ENCODE measurements at places on chromosomes 12 and 14.

DNA sequence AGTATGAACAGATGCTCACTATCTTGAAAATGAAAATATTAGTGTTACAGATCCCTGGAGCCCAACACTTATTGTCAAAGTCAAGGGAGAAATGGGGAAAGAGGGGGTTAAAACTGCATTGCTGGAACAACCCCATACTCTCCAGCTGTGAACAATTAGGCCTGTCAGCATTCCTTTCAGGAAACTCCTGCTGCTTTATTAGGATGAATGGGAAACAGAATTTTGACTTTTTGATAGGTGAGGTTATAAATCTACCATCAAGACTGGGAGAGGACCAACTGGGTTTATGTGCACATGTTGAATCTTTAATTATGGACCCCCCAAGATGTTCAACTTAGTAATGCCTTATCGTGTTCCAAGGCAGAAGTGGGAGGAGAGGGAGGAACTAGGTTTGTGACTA is 85.0 kb downstream of the TMTC1 start:
- no peak for DNase-seq

GRCh38 chr14:93029911-93030508 is 85.7 kb downstream of the ITPK1 start:
- DNase-seq, result no peak

DNA sequence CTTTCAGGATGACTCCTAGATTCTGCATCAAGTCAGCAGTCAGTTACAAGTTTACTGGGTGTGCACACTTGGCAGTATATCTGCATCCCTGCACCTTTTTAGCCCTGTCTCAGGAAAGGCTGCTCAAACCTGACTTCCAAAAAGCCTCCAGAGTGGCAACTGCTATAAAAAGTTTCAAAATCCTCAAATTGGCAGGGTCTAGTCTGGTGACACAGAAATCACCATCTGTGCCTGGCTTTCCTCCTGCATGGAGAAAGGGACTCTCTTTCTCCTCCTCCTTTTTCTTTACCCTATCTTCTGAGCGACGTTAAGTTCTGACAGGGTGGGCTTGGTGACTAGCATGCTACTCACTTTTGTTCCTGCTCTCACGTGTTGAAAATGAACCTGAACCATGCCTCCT is 679.5 kb downstream of the C12orf50 start:
- DNase-seq, result no peak

DNA sequence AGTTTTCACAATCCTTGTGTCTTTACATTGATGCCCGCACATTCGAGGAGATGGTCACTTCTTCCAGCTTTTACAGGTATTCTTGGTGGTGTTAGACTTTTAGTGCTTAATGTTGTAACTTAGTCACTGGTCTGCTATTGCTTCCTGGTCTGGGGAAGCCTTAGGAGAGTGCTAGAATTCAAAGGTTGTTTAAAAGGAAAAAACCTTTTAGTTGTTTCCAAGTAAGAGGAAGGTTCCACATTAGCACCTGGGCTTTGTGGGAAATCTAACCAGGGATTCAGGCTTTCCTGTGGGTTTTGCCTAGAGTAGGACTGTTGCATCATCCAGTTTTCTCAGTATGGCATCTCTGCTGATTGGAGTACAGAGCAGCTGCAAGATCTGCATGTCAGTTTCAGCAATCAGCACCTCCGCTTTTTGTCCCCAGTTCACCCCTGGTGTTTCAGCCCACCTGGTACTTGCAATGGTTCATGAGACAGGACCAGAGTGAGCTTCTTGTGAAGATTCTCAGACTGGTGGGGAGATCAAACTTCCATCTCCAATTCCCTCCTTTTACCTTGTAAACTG is 44.0 kb upstream of the PLBD1 start:
- no peak for DNase-seq

DNA sequence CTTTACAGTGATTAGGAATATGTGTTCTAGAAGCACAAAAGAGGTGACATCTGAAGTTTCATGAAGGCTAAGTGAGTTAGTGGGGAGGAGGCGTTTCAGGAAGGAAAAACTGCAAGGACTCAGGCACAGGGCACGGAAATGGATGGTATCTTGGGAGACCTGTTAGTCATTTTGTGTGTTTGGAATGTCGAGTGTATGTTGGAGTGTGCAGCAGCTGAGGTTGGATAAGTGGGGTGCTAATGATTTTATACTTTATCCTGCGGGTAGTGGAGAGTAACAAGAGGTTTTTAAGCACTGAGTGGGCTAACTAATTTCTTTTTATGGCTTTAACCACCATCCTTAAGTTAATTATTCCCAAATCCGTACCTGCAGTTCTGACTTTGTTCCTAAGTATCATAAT is 571.5 kb upstream of the FBXO33 start:
- DNase-seq, result no peak

- no peak for DNase-seq
Measured at GRCh38 chr14:94770251-94770749, 387 bp upstream of the GSC start.

GRCh38 chr12:90954921-90955320 is at the start of gene CCER1:
Gene CCER1 (minus strand): TSS chr12:90955176. CDS start chr12:90954742, 434 bp downstream.
- no peak for DNase-seq

DNA sequence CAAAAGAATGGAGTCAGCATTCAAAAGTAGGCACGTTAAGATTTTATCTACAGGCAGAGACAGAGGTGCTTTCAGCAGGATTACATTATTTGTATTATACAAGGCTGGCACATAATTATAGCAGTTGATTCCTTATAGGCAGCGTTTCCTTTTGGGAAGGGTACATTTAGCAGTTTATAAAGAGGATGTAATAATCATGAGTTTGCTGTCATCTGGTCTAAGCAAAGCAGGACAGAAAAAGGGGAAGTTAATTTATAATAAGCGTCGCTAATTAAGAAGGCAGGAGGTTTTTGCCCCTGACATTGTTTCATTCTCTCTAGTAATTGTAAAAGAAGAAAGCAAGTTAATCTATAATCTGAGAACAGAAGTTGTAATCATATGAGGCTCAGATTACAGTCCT is 259.9 kb upstream of the MDGA2 start:
- DNase-seq, result no peak

GRCh38 chr12:131116468-131117117 is 162.9 kb downstream of the ADGRD1 start:
- DNase-seq, result peak; percentile 46

GRCh38 chr12:64893961-64894360 is 69.5 kb downstream of the TBC1D30 start:
- no peak for DNase-seq

DNA sequence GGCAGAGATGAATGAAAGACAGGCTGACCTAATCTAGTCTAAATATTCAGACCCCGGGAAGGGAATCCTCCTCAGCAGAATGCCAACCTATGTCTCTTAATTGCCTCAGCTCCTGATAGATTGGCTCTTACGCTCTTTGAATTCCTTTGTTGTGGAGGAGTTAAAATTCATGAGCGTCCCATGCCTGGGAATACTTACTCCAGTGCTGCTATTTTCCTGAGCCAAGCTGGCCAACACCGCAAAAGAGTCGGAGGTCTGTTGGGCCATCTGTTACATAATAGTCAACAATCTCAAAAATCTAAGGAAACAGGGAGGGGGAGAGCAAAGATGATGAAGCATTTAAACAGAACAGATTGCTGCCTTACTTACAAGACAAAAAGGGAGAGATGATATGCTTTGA is 182.8 kb downstream of the ASCL1 start:
- DNase-seq, result no peak

DNA sequence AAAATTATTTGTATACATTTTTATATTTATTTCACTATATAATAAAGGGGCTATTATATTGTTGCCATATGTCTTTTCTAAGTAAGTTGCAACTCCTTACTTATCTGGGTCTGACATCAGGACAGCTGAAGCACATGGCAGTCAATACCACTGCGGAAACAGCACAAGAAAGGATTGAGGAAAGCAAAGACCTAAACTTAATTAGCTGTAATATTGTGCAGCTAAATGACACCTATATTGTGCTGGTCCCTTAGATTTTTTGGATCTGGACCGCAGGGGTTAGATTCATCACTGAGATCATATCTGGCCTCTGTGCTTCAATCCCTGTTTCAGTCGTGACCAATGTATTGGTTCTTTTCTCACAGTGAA is 359.6 kb upstream of the DIO2 start:
- DNase-seq, result no peak

GRCh38 chr14:78088916-78089315 is 81.3 kb upstream of the NRXN3 start:
- peak; percentile 8 for DNase-seq

DNA sequence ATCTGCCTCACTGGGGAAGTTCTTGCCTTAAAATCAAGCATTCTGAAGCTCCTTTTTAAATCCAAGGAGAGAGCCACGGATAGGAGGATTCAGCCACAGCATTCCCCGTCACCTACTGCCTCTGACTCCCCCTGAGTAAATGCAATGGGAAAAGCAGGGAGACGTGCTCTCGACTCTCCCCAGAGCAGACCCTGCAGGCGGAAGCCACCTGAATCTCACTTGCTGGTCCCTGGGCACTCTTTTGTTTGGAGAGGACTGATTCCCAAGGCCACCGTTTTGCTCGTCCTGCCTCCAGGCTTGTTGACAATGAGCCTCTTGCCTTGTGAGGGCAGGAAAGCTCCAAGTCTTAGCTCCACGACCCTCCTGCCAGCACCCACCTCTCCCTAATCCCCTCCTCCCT is 204.5 kb downstream of the SLC15A4 start:
- DNase-seq, result no peak

DNA sequence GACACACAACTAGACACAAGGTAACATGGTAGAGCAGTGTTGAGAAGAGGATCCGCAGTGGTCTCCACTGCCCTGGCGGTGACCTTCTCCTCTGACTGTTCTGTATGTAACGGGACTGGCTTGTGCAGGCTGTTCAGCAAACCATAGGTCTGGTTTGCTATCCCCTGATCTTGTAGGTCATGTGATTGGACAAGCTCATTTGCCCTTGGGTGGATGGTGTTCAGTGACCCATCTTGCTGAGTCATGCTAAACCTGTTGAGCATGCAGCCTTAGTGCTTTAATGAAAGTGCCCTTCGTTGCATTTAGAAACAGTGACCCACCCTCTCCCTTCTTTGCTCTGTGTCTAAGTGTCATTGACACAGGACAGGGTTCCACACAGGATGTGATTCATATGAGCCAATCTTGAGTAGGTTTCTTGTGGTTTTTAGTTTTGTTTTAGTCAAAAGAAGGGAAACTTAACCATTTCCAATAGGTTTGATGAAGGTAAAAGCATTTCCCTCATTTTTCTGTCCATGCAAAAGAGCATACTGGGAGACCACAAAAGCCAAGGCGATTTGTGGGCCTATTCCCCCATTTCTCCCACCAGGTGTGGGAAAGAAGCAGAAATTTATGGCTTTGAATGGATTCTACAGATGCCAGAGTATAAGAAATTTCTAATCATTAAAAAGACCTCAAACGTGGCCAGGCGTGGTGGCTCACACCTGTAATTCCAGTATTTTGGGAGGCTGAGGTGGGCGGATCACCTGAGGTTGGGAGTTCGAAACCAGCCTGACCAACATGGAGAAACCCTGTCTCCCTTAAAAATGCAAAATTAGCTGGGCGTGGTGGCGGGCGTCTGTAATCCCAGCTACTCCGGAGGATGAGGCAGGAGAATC is 32.6 kb upstream of the HIF1A start:
- peak; percentile 82 for DNase-seq

GRCh38 chr12:56333197-56333678 is 562 bp downstream of the PAN2 start:
- no peak for DNase-seq

GRCh38 chr14:82113710-82114109 is 580.1 kb upstream of the SEL1L start:
- DNase-seq, result no peak

GRCh38 chr12:123232472-123232806 is 502 bp downstream of the MPHOSPH9 start:
- DNase-seq, result no peak

DNA sequence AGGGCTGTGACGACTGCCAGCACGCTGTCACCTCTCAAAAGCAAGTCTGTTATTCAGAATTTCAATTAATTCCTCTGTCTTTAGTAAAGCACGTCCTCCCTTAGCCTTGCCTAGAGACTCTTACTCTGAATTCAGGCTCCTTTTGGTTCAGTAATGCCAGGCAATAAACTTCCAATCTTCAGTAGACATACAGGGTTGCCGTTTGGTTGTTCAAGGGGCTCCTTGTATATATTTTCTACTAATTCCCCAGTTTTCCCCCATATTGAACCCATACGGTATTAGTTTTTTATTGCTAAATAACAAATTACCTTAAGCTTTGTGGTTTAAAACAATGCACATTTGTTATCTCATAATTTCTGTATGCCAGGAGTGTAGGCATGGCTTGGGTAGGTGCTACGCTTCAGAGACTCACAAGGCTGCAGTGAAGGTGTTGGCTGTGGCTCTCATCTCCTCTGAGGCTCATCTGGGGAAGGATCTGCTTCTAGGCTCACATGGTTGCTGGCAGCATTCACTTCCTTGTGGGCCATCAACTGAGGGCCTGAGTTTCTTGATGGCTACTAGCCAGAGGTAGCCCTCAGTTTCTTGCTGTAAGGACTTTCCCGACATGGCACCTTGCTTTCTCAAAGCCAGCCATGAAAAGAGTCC is 7.3 kb upstream of the CLECL1 start:
- DNase-seq, result no peak

GRCh38 chr12:76611533-76611932 is 52.0 kb upstream of the OSBPL8 start:
- peak; percentile 83 for DNase-seq

GRCh38 chr12:103965255-103965589 is 450 bp upstream of the TDG start:
- DNase-seq, result no peak

DNA sequence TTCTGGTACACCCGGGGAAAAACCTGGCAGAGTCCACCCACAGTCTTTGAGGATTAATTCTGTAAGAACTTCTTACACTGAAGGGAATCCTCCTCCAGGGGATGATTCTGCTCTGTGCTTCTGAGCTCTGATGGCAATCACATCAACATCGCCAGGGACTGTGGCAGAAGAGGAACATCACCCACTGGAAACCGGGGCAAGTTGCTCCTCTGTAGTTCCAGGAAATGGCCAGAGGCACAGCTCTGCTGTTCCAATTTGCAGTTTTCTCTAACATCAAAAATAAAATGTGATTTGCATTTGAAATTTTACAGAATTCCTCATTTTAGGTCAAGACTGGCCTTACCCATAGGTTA is 207.6 kb downstream of the DAD1 start:
- no peak for DNase-seq

DNA sequence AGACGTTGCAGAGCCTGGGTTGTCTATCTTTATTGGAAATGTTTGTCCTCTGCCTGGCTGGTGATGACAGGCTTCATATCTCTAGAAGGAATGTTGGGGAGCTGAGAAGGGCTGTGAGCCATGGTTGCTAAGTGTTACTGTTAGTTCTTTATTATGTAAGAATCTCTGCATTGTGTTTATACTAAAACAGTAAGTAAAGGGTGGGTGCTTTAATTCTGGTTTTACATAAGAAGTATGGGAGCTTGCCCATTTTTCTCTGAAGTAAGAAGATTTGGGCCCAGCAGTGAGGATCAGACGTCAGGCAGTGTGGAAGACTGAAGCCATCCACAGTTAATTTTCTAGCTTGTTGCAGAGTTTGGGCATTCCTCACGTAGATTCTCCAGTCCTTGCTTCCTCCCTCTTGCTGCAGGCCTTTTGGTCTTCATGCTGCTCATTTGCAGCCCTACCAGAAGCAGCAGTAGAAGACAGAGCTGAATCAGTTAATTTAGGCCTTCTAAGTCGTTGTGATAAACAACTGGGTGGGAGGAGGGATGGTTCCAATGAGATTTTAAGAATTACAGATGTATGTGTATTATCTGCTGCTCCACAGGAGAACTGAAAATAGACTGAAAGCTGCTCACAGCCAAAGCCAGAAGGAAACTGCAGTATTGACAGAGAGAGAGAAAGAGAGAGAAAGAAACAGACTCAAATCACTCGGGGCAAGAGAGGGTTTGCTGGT is 21.4 kb downstream of the WNT5B start:
- no peak for DNase-seq

GRCh38 chr12:57519796-57520052 is 590 bp downstream of the DDIT3 start:
- DNase-seq, result no peak

GRCh38 chr14:102088012-102088792 is 1.4 kb upstream of the HSP90AA1 start:
- DNase-seq, result no peak

Data from Caki2 (cell line).